ENCODE measurements at places on chromosomes 7 and 10.

- DNase-seq = no peak
These were observed 128.7 kb downstream of the FAM204A start for GRCh38 chr10:118213436-118213835.

- no peak for DNase-seq
These were observed 111.8 kb upstream of the RSU1 start for GRCh38 chr10:16929069-16929468.

- no peak for DNase-seq
These were observed 86.6 kb downstream of the ZNF736 start for GRCh38 chr7:64400401-64400800.

GRCh38 chr10:73226663-73227062 lies 20.4 kb downstream of the DNAJC9 start:
- no peak for DNase-seq

- no peak for DNase-seq
These were observed 5.7 kb upstream of the OR2F2 start for GRCh38 chr7:143929224-143929920.

- no peak for DNase-seq
These were observed 8.1 kb downstream of the STK32C start for GRCh38 chr10:132299371-132300336.

DNA sequence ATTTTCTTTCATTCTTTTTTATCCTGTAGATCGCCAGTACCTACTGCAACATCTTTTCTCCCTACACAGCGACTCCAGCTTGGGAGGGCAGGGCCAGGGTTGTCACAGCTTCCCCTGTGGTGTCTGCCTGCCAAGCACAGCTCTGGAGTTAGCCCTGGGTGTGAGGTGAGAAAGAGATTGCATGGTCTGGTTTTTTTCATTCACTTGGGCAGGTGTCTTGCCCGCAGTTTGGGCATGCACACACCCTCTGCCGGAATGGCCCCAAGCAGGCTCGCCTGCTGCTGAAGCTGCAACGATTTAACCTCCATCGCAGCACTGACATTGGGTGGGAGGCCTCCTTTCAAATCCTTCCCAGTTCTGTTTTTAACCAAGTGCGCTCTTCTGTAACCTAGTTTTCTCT lies 132.8 kb downstream of the WNT2 start:
- no peak for DNase-seq

DNA sequence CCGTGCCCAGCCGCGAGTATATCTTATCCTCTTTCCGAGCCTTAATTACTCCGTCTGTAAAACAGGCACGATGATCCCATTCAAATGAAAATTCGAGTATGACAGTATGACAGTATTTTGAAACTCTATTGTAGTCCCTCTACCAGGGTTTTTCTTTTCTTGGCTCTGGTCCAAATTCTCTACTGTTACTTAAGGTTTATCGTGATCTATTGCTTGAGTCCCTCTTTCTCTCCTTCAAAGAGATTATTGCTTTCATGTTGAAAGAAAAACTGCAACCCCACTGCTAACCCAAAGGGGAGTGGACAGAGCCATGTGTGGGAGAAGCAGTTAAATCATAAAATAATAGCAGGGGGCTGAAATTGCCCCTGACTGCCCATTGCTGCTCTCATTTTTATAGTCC lies 1156.6 kb upstream of the AUTS2 start:
- DNase-seq = no peak

GRCh38 chr10:84340187-84340586 lies 11.8 kb downstream of the CCSER2 start:
- DNase-seq = no peak

DNA sequence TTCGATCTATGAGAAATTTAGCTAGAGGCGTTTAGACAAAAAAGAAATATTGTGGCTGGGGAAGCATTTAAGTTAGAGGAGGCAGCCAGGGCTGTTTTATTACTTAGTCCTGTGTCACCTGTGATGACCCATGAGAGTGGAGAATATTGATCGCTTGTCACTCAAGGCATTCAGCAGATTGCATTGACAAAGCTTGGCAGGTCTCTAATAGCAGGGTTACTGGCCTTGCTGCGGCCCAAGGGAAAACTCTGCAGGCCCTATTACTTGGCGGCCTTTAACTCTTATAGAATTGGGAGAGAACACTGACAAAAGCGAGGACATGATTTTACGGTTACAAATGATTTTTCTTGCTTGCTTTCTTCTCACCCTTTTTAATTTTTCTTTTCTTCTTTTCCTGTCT lies 473.5 kb downstream of the AUTS2 start:
- DNase-seq = no peak

DNA sequence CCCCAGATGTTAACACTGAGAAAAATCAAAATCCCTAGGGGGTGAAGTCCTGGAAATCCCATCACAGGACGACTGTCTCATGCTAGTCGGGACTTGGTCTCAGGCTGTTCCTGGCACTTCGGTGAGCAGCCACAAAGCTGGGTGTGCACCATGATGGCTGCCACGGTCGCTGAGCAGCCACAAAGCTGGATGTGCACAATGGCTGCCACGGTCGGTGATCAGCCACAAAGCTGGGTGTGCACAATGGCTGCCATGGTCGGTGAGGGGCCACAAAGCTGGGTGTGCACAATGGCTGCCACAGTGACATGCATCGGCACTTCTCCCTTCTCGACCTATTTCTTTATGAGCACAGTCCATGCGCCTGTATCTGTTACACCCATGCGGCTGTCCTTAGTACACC lies 505.1 kb downstream of the TCERG1L start:
- no peak for DNase-seq

DNA sequence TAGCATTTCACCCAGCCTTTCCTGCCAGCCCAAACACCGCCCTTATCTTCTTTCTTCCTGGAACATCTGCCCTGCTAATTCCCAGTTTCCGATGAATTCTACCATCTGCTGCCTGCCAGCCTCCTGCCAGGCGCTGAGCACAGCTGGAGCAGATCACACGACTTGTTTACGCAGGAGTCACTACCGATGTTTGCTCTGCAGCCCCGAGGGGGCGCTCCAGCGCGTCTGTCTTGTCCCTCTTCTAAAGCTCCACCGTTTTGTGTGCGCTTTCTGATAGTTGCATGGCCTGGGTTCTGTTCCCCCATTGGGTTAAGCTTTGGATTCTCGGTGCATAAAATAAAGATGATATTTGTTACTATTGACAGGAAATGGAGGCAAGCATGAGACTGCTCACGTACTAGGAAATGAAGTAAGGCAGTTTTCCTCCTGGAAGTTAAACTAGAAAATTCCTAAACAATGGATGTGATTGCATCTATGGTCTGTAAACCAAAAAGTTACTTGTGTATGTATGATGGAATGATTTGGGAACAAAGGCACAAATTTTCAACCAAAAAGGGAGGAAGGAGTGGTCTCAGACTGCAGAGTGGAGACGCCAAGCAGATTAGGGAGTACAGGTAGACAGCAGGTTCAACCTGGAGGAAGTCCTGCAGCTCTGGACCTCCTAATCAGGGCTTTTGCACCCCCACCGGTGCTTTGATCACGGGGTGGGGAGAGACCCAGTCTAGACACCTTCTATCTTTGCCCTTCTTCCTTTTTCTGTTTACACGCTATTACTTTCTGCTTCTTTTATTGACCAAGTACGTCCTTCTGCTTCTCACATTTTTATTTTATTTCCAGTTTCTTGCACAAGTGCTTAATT lies 2.2 kb upstream of the RBM17 start:
- peak; percentile 80 for DNase-seq

DNA sequence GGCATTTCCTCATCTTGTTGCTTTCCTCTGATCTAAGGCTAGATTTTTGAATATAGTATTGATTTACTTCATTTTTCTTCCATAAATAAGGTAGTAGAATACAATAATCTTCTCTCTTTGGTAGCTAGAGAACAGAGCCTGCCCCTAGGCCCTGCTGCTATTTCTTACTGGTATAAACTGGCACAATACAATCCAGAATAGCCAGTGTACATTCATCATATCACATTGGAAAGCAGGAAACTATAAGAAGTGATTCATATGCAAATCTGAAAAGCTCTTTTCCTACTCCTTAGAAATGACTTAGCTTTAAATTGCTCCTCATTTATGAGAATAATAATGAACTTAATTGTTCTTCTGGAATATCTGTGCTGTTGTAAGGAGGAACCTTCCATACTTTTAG lies 100.2 kb downstream of the KCND2 start:
- DNase-seq = no peak

GRCh38 chr10:69179089-69179742 lies 818 bp upstream of the SUPV3L1 start:
- DNase-seq = no peak

- DNase-seq = peak; percentile 14
These were observed 154.9 kb upstream of the COL1A2 start for GRCh38 chr7:94239661-94240234.

- DNase-seq = no peak
These were observed 41.1 kb downstream of the PPP1R3C start for GRCh38 chr10:91591797-91592174.

DNA sequence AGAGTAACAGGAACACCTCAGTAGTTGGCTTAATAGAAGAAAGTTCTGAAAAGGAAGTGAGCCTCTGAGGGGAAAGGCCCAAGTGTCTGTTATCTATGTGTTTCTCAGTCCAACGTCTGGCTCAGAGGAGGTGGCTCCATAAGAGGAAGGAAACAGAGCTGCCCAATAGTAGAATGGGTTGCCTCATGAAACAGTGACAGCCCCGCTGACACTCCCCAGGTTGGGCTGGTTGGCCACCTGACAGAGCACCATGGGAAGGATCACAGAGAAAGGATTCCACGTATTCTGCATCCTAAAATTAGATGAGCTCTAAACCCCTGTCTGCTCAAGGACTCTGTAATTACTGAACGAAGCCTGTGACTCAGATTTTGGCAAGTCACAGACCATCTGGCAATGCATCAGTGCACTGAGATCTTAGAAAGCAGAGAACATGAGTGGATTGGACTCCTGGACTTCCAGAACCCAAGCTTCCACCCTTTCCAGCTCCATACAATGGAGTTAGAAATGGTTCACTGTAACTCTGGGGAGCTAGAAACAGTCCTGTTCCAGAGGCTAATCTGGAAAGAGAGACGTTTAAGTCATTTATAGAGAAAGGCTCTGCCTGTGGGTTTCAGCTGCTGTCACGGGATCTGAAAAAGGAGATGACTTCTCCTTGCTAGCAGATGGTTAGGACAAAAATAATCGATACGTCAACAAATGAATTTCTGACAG lies 2.9 kb downstream of the PKD2L1 start:
- DNase-seq = no peak
